Activated naive CD4-positive, alpha-beta T cell (primary cell): ENCODE measurements at places on chromosomes 1 and 21.

GRCh38 chr1:61753998-61754508 lies 11.8 kb downstream of the PATJ start:
- DNase-seq: no peak

- DNase-seq: no peak
These were observed 83.6 kb downstream of the SIK1 start for GRCh38 chr21:43343095-43343991.

DNA sequence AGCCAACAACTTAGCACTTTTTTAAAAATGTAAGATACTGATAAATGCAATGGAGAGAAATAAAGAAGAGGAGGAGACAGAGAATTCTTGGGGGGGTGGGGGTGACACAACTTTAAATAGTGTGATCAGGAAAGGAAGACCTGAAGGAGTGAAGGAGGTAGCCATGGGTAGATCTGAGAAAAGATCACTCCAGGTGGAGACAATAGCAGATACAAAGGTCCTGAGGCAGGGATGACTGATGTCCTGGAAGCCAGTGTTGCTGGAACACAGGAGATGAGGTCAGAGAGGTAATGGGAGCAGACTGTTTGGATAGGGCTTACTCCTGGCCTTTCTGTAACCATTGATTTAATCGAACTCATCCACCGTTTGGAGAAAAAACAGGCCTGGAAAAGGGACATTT lies 24.6 kb upstream of the TRABD2B start:
- no peak for DNase-seq

- DNase-seq: no peak
These were observed 11.4 kb upstream of the FAM163A start for GRCh38 chr1:179731643-179732042.

DNA sequence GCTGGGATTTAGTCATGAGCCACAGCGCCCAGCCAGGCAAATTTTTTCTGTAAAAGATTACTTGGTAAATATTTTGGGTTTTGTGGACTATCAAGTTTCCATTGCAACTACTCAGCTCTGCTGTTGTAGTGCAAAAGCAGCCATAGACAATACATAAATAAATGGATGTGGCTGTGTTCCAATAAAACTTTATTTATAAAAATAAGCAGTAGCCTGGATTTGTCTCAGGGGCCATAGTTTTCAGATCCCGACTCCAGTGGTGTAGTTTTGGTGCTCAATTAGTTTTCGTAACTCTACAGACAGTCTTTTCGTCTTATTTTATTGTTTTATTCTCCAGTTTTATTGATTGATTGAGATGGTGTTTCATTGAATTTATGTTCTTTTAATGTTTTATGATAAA lies 80.1 kb upstream of the IVNS1ABP start:
- no peak for DNase-seq

DNA sequence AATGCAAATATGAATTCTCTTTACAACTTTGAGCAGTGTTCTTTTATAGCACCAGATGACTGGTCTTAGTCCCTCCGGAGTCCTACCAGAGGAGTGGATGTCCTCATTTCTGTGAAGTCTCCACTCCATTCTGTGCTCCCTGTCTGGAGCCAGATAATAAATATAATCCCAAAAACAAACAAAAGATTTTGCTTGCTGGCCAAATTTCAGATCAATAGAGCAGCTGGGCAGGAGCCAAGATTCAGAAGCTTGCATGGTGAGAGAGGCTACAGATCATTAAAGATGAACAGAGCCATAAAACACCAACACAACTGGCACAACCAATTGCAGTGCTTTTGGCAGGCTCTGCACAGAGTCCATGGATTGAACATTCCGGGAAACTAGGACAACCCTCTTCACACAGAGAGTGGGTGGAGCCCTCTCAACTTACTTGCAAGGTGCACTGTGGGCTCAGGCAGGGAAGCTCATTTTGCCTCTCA lies 231.5 kb upstream of the SNX7 start:
- no peak for DNase-seq

GRCh38 chr1:239719642-239720258 lies 333.4 kb downstream of the CHRM3 start:
- DNase-seq: peak; percentile 17

DNA sequence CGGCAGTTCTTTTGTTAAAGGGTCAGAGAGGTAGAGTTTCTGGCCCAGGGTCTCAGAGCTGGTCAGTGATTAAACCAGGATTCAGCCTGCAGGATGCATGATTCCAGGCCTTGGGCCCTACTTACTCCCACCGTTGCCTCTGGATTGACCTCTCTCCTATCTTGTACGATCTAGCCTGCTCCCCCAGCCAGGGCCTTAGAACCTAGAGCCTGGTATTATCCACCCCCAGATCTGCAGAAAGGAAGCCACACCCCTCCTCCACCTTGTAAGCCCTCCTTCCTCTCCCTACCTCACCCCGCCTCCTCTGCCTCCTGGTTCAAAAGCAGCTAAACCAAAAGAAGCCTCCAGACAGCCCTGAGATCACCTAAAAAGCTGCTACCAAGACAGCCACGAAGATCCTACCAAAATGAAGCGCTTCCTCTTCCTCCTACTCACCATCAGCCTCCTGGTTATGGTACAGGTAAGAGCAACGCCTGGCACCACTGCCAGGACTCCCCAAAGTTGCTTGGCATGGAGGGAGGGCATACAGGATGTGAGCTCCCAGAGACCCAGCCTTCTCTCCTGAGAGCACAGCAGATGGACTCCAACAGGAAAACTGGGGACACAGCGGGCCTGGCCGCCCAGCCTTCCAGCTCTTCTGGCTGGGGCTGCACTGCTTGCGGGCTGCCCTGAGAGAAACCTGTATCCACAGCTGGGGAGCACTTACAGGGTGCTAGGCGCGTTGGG lies at the start of gene CD52:
CD52 (plus strand) TSS at position 347 of the 726 bp plus-strand sequence; CDS start at position 407, 60 bp downstream.
- DNase-seq: no peak

GRCh38 chr1:224929335-224930237 lies at the start of gene DNAH14:
DNAH14 (plus strand) TSS chr1:224929675; CDS start chr1:224952703, 23,028 bp downstream.
- no peak for DNase-seq

- no peak for DNase-seq
These were observed 46.3 kb downstream of the IER5 start for GRCh38 chr1:181134543-181135436.

DNA sequence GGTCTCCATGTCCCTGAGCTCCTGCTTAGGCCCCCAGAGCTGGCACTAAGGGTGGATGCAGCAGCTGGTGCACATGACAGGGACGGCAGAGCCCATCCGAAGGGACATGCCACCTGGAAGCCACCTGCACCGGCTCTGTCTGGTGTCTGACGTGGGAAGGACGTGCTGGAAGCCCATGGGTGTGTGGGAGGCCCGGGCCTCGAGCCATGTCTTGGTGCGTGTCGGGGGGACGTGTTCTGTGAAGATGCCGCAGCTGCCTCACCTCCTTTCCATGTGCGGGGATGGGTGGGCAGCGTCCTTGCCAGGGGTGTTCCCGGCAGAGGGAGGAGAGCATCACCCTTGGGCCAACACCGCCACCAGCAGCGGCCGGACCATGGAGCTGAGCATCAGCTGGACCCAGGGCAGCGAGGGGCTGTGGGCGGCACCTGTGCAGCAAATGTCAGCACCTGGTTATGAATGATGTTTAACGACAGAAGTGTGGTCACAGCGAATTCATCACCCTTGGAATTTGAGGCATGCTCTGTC lies 15.5 kb upstream of the POFUT2 start:
- no peak for DNase-seq

- no peak for DNase-seq
These were observed 77.6 kb upstream of the RGS18 start for GRCh38 chr1:192080684-192081083.

- DNase-seq: no peak
These were observed 91.9 kb upstream of the TSPAN2 start for GRCh38 chr1:115181231-115181630.

DNA sequence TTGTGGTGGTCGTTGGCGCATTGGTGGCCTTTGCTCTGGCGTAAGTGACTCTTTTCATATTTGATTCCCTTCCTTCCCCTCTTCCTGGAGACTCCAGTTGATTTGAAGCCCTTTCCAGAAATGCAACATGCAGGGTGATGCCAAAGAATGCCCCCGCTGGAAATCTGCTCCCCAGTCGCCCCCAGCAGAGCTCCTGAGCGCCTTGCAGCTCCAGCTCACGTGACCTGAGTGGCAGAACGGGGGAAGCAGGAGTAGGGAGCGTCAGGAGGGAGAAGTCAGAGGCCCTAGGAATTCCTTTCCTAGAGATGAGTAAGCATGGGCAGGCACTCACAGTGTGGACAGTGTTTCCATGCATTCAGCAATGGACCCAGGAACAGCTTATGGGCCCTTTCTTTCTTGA lies 255.9 kb downstream of the CACNA1E start:
- no peak for DNase-seq

GRCh38 chr1:164701189-164701761 lies 142.3 kb downstream of the PBX1 start:
- no peak for DNase-seq

DNA sequence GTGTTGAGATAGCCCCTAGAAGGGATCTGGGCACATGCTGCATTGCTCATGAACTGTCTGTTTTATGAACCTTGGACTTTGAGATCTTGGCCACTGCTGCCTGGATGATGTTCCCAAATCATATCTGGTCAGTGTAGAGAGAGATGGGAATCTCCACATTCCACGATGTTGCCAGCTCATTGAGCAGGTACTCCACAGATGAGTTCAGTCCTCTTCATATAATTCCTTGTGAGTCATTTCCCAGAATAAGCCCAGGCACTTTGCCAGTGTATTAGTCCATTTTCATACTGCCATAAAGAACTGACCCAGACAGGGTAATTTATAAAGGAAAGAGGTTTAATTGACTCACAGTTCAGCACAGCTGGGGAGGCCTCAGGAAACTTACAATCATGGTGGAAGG lies 254.0 kb upstream of the RUNX1 start:
- DNase-seq: no peak

DNA sequence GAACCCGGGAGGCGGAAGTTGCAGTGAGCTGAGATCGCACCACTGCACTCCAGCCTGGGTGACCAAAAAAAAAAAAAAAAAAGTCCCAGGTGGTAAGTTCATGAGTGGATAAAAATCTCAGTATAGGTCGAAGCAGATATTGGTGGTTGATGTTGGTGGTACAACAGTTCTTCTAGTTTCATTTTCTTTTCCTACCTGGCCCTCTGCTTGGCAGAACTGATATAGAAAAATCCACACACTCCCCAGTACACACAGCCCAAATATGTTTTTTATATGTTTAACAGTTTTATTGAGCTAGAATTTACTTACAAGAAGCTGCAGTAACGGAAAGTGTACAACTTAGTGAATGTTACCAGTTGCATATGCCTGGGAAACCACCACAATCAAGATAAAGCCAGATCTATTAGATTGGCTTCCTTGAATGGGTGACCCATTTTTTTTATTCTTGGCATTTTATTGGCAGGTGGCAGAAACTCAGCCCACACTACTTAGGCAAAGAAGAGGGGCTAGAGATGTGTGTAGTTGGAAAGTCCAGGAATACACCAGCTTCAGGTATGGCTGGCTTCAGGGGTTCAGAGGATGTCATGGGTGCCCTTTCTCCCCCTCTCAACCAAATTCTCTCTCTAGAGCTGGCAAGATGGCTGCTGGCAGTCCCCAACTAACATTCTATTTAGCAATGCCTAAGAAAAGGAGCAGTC lies 118.3 kb upstream of the SLC25A33 start:
- no peak for DNase-seq

DNA sequence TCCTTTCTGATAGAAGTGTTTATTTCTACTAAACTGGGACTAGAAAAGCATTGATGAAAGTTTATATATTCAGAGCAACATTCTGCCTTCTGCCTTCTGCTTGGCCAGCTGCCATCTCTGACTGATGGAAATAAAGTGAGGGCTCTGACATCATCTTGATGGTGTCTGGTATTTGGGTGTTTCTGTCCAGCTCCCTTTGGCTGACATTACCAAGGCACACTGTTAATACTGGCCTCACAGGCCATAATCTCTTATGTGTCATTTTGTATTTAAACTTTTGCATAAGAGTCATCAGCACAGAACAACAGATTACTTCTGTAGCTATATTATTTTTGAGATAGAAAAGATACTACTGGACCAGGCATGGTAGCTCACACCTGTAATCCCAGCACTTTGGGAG lies 216.9 kb downstream of the RYR2 start:
- DNase-seq: no peak

DNA sequence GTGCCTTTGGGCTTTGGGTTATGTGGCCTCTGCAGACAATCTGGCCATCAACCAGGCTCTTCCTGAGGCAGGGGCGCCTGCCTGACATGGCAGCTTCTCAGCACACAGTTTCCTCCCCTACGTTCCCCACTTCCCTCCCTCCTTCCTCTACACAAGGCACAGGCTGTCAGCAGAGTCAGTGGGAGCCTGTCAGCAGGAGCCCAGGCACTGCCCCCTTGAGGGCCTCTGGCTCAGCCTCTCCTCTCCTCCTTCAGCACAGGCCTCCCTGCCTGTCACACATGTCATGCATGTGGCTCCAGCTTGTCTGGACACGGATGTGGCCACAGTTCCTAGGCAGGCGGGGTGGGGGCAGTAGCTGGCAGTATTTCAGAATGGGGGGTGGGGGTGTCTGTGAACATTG lies 52.2 kb upstream of the ARTN start:
- DNase-seq: no peak

GRCh38 chr1:154808261-154808908 lies 61.7 kb downstream of the KCNN3 start:
- DNase-seq: no peak

GRCh38 chr1:210405316-210405715 lies 76.6 kb downstream of the HHAT start:
- DNase-seq: no peak

- DNase-seq: no peak
These were observed 8.5 kb downstream of the ZBTB48 start for GRCh38 chr1:6588128-6588892.

DNA sequence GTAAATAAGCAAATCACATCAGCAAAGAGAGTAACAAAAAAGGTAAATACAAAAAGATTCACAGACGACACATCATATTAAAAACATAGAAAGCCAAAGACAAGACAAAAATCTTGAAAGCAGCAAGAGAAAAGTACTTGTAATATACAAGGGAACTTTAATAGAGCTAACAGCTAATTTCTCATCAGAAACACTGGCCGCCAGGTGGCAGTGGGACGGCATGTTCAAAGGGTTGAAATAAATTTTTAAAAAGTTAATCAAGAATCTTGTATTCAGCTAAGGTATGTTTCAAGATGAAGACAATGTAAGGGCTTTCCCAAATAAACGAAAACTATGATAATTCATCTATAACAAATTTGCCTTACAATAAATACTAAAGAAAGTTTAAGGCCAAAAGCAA lies 358.1 kb downstream of the LRRIQ3 start:
- no peak for DNase-seq

DNA sequence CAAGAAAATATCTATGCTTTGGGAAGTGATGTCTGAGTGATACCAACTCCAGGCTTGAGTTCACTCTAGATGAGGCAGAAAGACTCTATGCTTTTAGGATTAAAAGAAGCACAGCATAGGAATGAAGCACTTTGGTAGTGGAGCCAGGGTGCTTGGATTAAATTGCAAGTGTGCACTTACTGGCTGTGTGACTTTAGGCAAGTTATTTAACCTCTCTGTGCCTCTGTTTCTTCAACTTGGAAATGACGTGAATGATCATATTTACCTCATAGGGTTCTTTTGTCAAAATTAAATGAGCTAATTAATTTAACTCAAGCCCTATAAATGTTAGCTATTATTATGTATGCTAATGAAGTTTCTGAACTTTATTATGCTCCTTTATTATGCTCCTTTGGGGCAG lies 446.1 kb downstream of the TTLL7 start:
- no peak for DNase-seq
